ENCODE measurements at places on chromosomes 11 and 22. TPM values are rescaled to one million over a fixed set of nuclear protein-coding genes. Genes with fewer than 3 reads are reported as not detected.

DNA sequence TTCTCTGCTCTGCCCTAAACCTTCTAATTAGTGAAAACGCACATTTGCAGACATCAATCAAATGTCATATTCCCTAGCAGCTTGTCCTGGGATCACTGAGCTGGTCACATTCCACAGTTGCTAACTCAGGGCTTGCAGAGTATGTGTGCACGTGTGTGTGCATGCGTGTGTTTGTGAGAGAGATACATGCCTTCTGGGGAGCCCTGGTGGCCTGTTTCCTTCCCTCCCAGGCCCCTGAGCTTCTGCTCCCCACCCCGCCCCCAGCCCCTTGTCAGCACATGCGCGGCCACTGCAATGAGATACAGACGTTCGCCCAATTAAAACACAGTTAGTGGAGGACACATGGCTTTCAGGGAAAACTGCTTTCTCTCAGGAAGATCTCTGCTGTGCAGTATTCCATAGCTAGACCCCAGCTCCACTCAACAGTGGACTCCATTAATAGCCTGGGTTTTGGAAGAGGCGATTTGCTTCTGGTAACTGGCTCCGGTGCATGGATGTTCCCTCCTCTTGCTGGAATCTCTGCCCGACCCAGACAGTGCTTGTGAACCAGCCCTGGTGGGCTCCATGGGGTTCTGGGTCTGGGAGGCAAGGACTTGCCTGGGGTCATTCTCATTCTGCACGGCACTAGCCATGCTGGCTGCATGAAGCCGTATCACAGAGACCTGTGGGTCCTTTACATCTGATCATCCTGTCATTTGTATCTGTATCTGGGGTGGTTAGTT, 17.7 kb downstream of the LRP5 start:
- peaks cover 7% of the 10 kb centered on the region for H3K36me3 ChIP-seq
- peaks cover 65% of the 10 kb centered on the region for H3K4me1 ChIP-seq
- H3K4me3 ChIP-seq, result peak overlapping the region; percentile 26
- DNase-seq, result no peak
- no peaks in the 10 kb centered on the region for H3K27me3 ChIP-seq

- H3K4me3 ChIP-seq, result no peak overlapping the region
- H3K4me1 ChIP-seq, result peaks cover 9% of the 10 kb centered on the region
- peaks cover 9% of the 10 kb centered on the region for H3K27me3 ChIP-seq
- H3K27ac ChIP-seq, result no peak overlapping the region
- peak; percentile 27 for DNase-seq
Observed at GRCh38 chr22:30921108-30921507, 47.5 kb downstream of the MORC2 start.

GRCh38 chr22:28670161-28670560, 9.5 kb downstream of the TTC28 start:
- no peak for DNase-seq
- peaks cover 5% of the 10 kb centered on the region for H3K36me3 ChIP-seq
- H3K27ac ChIP-seq, result no peak overlapping the region
- peaks cover 12% of the 10 kb centered on the region for H3K4me1 ChIP-seq

DNA sequence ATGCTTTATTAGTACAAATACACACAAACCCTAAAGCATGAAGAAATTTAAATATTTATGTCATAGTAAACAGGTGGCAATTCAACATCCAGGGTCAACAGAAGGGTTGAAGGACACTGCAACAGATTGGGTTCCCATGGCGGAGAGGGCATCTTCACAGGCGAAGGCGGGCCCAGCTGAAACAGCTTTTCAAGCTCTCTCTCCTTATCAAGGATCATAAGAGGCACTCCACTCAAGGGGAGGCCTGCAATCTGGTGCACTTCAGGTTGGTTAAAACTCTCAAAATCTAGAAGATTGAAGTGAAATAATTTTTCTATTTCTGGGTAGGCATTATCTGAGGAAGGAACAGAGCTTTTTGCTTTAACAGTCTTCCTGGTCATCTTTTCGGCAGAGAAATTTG, 16.8 kb upstream of the SLC22A8 start:
- H3K36me3 ChIP-seq, result no peaks in the 10 kb centered on the region
- DNase-seq, result no peak
- H3K27me3 ChIP-seq, result peaks cover 40% of the 10 kb centered on the region

DNA sequence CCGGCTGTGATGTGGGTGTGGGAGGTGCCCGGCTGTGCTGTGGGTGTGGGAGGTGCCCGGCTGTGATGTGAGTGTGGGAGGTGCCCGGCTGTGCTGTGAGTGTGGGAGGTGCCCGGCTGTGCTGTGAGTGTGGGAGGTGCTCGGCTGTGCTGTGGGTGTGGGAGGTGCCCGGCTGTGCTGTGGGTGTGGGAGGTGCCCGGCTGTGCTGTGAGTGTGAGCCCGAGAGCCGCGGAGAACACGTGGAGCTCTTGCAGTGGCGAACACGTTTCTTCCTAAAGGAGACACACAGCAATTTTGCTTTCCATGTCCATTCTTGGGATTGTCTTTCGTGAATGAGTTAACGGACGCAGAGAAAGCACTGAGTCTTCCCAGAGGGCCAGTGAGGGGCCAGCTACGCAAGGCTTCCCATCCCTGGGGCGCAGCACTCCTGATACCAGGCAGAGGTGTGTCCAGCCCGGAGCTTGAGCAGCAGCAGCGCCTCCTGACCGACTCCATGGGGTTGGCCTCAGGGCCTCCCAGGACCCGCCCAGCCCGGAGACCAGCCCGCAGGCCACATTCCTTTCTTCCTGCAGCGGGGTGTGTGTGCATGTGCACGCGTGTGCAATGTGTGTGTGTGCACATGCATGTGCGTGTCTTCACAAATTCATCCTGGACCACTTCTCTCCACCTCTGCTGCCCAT, 245.0 kb upstream of the B3GAT1 start:
- no peaks in the 10 kb centered on the region for H3K36me3 ChIP-seq
- DNase-seq, result peak; percentile 78
- H3K27me3 ChIP-seq, result no peaks in the 10 kb centered on the region
- H3K27ac ChIP-seq, result no peak overlapping the region
- H3K4me3 ChIP-seq, result no peak overlapping the region

GRCh38 chr11:391117-392017, 2.6 kb upstream of the PKP3 start:
- no peaks in the 10 kb centered on the region for H3K27me3 ChIP-seq
- no peak overlapping the region for H3K4me3 ChIP-seq
- no peak overlapping the region for H3K27ac ChIP-seq

DNA sequence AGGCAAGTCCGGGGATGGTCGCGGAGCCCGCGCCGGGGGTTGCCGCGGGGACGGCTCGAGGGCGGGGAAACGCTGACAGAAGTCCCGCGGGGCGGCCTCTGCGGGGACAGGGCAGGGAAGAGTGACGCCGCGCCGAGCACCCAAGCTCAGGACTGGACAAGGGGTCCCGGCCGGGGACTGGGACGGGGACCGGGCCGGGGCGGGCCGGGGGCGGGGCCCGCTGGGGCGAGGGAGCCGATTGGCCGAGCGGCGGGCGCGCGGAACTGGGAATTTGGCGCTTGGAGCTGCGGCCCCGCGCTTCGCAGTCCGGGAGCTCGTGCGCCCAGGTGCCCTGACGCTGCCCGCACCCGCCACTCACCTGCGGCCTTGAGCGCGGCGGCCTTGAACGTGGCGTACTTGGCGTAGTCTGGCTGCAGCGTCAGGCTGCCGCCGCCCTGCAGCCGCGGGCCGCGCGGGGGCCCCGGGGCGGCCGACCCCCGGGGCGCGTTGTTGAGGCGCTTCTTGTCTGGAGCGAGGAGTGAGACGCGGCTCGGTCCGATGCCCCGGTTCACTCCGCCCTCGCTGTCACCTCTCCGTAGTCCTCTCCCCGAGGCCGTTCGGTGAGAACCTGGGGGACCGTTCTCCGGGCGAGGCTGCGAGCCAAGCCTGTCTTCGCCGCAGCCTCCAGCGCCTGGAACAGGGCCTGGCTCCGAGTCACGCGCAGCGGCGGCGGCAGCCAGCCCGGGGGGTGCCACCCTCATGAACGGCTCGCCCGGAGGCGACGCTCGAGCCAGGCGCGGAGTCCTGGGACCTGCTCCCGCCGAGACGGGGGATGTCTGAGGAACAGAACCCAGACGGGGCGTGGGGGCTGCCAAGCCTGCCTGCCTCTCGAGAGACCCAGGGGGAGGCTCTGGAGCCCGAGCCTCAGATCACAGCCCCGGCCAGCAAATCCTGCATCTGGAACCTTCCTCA, 4.5 kb downstream of the SHISA8 start:
- peaks cover 13% of the 10 kb centered on the region for H3K4me1 ChIP-seq
- H3K27me3 ChIP-seq, result peaks cover 24% of the 10 kb centered on the region
- H3K4me3 ChIP-seq, result peak overlapping the region; percentile 55
- no peak for DNase-seq
- H3K36me3 ChIP-seq, result peaks cover 9% of the 10 kb centered on the region

DNA sequence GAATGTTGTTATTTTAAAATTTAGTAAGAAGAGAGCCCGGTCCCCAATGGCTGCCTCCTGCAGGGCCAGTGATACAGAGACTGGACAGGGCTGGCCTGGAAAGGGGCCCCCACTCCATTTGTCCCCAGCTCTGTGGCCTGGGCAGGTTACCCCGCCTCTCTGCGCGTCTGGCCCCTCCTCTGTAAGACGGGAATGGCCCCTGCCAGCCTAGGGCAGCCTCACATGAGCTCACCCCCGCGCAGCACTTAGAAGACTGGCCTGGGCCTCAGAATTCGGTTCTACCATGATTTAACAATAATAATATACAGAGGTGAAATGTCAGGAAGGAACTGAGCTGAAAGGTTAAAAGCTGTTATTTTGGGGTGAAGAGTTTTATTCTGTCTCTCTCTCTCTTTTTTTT, 1.3 kb downstream of the APOBEC3G start:
- no peak overlapping the region for H3K4me3 ChIP-seq
- H3K4me1 ChIP-seq, result peaks cover 12% of the 10 kb centered on the region
- DNase-seq, result no peak
- H3K27me3 ChIP-seq, result no peaks in the 10 kb centered on the region

- DNase-seq, result no peak
- H3K36me3 ChIP-seq, result no peaks in the 10 kb centered on the region
- H3K4me3 ChIP-seq, result no peak overlapping the region
- no peaks in the 10 kb centered on the region for H3K27me3 ChIP-seq
- peaks cover 7% of the 10 kb centered on the region for H3K4me1 ChIP-seq
Observed at GRCh38 chr11:47071791-47072261, 104.9 kb downstream of the ARFGAP2 start.

The ABCG4 gene
- total RNA-seq, result 0.75 TPM

Measured in osteocyte (in vitro differentiated cells).